Cerebellar nuclear complex (tissue), 1 donor: ENCODE measurements at places on chromosomes 16 and 17.

DNA sequence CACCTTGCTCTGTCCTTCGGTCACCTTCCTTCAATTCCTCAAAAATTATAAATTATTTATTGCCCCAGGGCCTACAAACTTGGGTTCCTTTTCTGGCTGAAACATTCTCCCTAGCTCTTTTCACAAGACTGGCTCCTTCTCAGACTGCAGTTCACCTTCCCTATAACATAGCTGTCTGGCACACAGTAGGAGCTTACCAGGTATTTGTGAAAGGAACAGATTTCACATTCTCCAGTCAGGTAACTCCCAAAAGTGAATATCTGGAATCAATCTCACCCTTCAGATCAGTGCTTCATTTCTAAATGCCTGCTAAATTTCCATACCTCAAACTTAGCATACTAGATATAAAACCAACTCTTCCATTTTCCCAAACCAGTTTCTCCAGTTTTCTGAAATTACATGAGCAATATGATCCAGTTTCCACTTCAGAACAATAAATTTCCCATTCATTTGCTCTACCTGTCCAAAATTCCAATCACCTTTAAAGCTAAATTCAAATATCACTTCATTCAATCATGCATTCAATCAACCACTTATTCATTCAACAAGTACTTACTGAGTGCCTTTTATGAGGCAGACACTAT, 6.1 kb downstream of the RFFL start:
- no peak for DNase-seq

- DNase-seq: no peak
Observed at GRCh38 chr16:24051125-24051524, 205.0 kb upstream of the CACNG3 start.

DNA sequence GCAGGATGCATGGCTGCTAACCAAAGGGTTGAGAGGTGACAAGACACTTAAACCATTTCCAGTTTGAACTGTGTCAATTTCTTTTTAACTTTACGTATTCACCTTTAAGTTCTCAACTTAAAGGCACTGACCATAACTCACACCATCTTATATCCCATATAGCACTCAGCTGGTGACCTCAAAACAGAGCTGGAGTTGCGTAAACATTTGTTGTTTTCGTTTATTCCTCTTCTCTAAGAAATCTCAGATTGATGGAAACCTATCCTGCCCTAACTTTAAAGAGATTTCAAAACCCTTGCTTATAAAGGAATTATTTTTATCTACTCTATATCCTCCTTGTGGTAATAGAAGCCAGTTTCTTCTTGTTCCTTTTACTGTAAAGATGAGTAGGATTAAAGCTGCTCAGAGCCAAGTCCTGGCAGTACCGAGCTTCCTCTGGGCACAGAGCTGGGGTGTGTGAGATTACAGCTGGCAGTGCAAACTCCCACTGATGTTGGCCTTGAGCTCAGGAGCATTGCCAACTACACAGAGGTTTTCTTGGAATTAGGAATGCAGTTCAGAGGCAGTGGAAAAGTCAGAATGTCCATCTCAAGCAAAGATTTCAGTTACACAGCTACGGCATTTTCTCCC, 1.3 kb downstream of the KCTD2 start:
- DNase-seq: no peak

DNA sequence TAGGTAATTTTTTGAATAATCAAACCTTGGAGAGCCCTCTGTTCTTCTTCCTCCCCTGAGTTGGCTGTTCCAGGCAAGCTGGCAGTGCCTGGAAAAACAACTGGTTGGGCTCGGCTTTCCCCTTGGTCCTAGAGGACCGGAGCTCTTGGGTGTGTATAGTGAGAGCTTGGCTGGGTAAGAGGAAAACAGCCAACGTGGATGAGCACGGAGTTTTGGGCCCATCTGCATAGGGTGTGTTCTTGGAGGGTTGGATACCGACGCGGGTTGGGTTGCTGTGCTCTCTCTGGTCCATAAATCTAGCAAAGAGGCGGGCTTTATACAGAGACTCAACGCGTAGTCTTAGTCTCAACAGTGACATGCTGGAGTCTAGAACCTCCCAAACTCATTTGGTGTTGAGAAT, 23.2 kb downstream of the ITGB3 start:
- no peak for DNase-seq

DNA sequence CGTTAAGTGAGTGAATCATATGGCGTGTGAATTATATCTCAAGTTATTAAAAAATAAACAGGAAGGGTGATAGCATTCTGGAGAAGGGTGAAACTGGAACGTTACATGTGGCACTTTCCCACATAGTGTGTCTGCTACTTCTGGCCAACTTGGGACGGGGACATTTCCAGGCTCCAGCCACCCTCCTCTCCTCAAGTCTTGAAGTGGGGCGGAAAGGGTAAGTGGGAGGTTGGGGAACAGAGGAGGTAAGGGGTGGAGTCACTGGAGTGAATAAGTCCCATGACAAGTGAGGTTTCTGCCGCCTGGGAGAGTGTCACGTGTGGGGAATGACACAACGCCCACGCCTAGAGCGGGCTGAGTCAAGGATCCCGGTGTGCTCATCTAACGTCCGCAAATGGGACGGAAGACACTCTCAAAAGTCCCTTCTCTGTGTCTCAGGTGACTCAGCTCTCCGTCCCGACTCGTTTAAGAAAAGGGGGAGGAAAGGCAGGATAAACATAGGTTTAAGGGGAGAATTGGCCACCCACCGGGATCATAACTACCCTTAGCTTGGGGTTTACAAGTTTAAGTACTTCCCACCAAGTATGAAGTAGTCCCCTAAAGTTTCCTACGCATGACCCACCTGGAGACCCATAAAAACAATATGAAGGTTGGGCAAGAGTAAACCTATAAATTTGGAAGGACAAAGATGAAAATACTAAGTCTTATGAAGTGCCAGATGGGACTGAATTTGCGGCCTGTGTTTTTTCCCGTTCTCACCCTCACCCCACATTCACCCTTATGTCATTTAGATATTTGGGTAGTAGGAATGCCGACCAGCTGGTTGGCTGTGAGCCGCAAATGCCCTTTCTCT, 1.2 kb upstream of the SPAG9 start:
- DNase-seq: no peak

- no peak for DNase-seq
Observed at GRCh38 chr17:61456688-61457225, 4.5 kb downstream of the TBX4 start.

DNA sequence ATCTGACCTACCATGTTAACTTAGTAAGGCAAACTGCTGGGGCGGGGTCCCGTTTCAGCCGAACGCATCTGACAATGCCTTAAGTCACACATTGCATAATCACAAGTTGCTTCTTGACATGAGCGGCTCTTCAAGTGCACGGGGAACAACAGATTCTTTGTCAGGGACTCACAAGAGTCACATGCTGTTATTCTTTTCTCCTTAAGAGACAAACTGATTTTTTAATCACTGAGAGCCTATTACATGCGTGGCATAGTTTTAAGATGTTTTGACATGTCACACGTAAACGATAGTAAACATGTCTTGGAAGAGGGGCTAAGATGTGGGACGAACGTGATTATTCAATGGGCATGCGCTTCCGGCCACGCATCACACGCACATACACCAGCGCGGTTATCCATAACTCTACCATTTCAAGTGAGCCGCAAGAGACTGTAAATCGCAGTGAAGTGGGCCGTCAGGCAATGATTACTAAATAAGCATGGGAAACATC, 63.4 kb downstream of the ADCY9 start:
- no peak for DNase-seq

- no peak for DNase-seq
Observed at GRCh38 chr16:84729716-84730320, 30.0 kb downstream of the USP10 start.

DNA sequence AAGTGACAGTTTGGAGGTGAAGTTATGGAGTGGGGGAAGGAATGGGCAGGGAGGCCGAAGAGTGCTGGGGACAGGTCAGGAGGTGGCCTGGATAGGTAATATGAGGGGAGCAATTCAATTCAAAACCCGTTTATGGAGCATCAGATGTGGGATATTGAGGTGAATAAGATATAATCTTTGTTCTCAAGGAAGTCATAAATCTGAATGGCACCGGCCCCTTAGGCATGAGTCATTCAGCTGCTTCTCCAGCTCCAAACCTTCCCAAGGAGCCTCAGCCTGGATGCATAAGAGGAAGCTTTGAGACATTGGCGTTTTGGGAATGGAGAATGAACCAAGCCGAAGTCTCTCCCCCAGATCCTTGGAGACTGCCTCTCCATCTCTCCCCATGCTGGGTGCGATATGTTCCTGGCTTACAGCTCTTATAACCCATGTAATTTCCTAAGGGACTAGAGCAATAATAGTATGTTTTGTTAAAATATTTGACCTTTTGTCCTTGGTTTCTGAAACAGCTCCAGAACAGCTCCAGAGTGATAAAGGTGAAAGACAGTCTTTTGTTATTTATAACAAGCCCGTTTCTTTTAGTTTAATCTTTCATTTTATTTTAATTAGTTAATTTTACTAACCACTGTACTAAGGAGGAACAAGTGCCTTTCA, 1.7 kb downstream of the TUBG2 start:
- DNase-seq: no peak
